ENCODE measurements at places on chromosomes 2 and 18. TPM values are rescaled to one million over a fixed set of nuclear protein-coding genes. Genes with fewer than 3 reads are reported as not detected.

HNMT gene
- not detected for total RNA-seq

DNA sequence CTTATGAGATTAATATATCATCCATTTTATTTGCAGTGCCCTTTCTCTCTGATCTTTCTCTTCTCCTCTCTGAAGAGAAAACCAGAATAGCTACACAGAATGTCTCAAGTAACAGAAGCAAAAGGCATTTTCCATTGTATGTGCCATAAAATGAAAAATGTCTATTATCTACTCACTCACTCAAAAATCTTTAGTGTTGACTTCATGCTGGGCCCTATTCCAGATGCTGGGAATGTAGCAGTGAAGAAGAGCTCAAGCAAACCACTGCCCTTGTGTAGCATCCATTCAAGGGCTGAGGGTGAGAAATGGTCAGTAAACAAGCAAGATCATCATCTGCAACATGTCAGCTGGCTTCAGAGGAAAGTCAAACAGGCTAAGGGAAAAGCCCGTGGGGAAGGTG is 427.7 kb downstream of the METTL4 start:
- H3K4me3 ChIP-seq, result no peak overlapping the region
- no peak for DNase-seq
- H3K27ac ChIP-seq, result no peak overlapping the region
- H3K36me3 ChIP-seq, result no peaks in the 10 kb centered on the region
- no peaks in the 10 kb centered on the region for H3K27me3 ChIP-seq

DNA sequence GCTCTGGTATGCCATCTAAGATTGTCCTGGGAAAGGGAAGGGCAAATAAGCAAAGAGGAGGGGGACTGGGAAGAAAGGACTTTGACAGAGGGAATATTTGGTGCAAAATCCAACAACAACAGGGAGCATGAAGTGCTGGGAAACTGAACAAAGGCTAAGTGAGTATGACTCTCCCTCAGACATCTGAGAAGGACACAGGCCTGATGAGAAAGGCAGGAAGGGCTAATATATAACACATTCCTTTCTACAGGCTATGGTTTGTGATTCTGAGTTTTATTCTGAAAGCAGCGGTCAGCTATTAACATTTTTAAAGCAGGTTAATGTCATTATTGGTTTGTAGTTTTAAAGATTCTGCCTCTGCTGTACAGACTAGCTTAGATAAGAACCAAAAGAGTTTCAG is 1579.5 kb downstream of the LRP1B start:
- H3K4me1 ChIP-seq, result no peaks in the 10 kb centered on the region
- no peak for DNase-seq
- H3K27me3 ChIP-seq, result no peaks in the 10 kb centered on the region
- H3K36me3 ChIP-seq, result no peaks in the 10 kb centered on the region
- H3K4me3 ChIP-seq, result no peak overlapping the region

GRCh38 chr2:86793752-86794151 is 3.0 kb upstream of the CD8A start:
- H3K27me3 ChIP-seq, result peaks cover 67% of the 10 kb centered on the region
- DNase-seq, result no peak
- H3K36me3 ChIP-seq, result peaks cover 19% of the 10 kb centered on the region
- peak overlapping the region; percentile 9 for H3K27ac ChIP-seq
- H3K4me3 ChIP-seq, result no peak overlapping the region

Data from activated CD4-positive, alpha-beta memory T cell treated with anti-CD3 and anti-CD28 coated beads, Interleukin-2, amount 10 ng/mL, durations not matched to agents 7 days and 5 days (primary cell).